GM12864 (cell line): ENCODE measurements at places on chromosomes 1 and 21.

DNA sequence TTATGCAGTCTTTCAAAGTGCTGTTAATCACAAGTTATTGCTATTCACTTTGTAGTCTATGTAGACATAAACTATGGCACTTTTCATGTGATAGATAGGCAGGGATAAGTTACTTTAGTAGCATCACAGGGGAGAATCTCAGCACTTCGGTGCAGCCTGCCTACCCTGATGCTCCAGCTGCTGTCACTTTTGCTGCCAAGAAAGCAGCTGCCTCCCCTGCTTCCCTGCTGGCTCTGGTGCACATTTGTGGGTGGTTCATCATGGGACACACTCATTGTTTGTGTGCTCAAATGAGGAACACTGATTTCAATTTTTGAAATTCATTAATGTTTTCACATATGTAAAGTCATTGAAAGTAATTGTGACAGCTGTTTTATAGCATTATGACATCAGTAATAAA, 272.6 kb downstream of the S1PR1 start:
- no peak for DNase-seq

DNA sequence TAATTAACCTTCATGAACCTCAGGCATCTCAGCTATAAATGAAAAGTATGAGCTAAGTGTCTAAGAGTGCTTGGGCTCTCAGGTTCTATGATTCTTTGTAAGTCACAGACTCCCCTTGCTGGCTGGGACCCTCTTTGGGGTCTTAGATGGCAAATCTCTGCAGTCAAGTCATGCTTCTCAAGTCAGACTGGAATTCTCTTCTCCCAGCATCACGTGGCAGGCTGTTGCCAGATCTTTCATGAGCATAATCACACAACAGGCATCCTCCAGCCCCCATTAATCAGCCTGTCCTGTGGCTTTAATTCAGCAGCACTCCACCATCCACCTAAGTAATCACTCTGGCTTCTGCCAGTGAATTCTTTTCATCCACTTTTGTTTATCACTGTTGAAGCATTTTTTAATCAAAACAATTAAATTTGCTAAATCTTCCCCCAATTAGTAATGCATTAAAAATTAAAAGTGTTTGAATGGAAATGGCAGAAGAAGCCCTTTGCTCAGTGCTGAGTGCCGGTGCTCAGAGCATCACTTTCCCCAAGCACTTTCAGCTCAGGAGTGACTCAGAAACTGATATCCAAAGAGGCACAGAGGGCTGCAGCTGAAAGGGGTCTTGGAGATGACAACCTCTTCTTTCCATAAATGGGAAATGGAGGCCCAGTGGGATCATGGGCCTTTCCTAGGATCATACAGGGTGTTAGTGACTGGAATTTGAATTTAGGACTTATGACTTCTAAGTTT, 50.2 kb downstream of the C8A start:
- no peak for DNase-seq

- peak; percentile 18 for DNase-seq
Measured at GRCh38 chr1:76668046-76668445, 199.2 kb upstream of the ST6GALNAC5 start.

GRCh38 chr1:18542351-18542750, 61.6 kb downstream of the KLHDC7A start:
- DNase-seq = no peak
